ENCODE measurements at places on chromosomes 5 and 9.

- DNase-seq: no peak
Observed at GRCh38 chr9:99004115-99004514, 60.4 kb downstream of the COL15A1 start.

DNA sequence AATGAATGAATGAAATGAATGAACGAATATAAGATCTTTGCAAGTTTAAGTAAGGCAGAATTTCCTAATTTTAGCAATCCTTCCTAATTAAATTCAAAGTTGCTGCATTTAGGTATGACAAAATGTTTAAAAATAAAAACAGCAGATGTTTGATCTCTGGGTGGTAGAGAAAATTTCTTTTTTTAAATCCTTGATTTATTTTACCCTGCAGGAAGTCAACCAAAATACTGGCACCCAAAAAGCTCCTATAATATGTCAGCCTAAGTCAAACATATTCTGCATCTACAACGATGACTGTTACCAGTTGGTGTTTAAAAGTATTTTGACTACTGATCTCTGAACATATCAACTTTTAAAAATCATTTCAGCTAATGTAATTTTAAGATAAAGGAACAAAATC lies 58.4 kb downstream of the TTC39B start:
- DNase-seq: no peak

- DNase-seq: peak; percentile 43
Observed at GRCh38 chr5:21613971-21614488, 1239.1 kb downstream of the CDH12 start.

- no peak for DNase-seq
Observed at GRCh38 chr5:40560474-40561110, 119.1 kb upstream of the PTGER4 start.

DNA sequence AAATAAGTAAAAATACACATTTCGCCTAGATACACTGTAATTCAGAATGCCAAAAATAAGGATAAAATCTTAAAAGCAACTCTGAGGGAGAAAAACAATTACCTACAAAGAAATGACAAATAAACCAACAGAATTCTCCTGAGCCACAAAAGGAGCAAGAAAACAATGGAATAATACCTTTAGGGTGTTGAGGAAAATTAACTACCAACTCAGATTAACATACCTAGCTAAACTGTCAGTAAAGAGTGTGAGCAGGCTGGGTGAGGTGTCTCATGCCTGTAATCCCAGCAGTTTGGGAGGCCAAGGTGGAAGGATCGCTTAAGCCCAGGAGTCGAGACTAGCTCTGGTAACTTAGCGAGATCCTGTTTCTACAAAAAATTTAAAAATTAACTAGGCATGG lies 81.5 kb downstream of the C9orf50 start:
- no peak for DNase-seq

DNA sequence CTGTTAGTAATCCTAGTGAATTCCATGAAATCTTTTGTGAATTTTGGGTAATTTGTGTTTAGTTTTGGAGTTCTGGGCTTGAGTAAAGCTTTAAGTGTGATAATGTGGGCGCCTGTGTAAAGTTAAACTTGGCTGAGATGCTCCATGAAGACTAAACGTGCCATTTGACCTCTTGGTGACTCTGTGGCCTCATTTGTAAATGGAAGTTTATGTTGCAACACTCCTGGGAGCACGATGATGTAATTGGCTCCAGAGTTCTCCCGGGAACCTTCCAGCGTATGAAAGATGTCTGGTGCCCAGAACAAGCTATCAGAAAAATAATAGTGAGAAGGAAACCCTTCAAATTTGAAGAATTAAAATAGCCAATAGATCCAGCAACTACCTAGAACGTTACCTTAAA lies 981.2 kb downstream of the TLE4 start:
- no peak for DNase-seq

GRCh38 chr5:51225789-51226742 lies 157.2 kb upstream of the ISL1 start:
- DNase-seq: peak; percentile 52

GRCh38 chr5:9401786-9402472 lies 143.9 kb downstream of the SEMA5A start:
- no peak for DNase-seq

DNA sequence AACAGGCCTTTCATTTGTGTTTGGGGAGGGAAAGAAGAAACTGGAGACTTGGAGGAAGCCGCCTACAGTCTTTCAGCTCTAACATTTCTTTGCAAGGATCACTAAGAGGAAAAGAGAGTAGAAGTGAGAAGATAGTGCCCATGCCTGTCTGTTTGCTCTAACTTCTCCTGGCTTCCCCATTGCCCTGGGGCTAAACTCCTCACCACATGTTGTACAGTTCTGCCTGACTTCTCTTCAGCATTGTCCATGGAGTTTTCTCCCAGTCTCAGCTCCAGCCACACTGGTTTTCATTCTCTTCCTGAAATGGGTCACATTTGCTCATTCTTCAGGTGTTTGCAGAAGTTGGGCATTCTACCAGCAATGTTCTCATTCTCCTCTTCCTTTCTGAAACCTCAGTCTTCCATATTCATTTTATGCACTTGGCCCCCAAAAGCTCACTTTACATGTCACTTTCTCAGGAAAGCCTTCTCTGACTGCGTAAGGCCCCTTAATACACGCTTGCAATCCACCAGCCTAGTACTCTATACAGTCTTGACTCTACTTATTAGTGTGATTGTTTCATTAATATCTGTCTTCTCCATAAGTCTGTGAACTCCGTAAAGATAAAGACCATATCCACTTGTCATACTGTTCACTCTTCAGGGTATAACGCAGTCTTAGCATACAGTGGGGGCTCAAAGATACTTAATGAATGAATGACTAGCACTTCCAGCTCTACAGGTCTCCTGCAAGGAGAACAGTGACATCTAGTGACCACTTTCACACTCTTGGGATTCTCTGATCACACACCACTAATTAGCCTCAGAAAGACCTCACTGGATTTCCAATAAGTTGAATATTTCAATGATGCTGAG lies 40.2 kb upstream of the TRIM32 start:
- DNase-seq: peak; percentile 65

DNA sequence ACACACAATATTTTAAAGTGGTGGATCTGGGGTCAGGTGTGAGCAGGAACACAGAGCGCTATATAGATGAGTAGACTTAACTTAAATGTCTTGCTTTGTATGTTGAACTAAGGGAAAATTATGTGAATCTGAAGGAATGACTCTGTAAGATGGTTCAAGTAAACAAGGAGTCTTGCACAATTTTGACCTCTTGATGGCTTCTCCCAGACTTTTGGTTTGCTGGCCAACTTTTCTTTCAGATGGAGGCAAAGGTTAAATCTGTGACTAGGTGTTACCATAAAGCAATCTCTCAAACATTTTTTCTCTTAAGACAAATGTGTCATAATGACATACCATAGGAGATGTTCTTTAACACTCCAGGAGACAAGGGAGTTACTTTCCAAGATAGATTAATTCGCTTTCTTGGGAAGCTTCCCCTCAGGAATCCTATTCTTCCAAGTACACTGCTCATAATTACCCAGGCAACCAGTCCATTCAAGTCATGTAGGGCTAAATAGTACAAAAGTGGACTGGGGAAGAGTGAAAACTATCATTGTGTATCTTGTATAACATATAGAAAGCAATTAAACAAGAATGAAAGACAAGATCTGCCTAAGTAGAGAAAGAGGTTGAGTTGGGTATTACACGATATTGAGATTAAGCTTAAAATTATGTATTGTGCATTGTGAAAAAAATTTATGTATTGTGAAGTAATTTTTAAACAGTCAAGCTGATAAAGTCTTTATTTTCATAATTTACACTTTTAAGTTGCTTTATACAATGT lies 60.3 kb upstream of the SLC27A6 start:
- peak; percentile 6 for DNase-seq

DNA sequence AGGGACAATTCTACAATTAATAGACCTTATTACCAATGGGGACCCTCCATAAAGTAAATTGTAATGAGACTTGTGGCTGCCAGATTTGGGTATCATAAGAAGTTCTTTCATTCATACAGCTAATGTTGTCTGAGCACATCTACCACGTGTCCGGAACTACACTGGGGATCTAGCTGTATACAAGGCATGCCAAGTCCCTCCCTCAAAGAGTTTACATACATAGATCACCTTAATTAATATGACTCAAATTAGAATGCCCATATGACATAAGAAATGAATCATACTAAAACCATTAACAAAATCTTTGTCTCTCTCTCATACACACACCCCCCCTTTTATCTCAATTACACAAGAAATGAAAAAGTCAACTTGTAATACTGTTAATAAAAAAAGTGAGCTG lies 18.0 kb upstream of the NR4A3 start:
- DNase-seq: no peak

- no peak for DNase-seq
Observed at GRCh38 chr9:33244137-33244784, 4.3 kb downstream of the SPINK4 start.

GRCh38 chr5:136382071-136382470 lies 16.7 kb upstream of the TRPC7 start:
- peak; percentile 10 for DNase-seq

GRCh38 chr5:159864885-159865691 lies 51.2 kb upstream of the ADRA1B start:
- no peak for DNase-seq

GRCh38 chr5:90399251-90399650 lies 10.3 kb downstream of the CETN3 start:
- no peak for DNase-seq

DNA sequence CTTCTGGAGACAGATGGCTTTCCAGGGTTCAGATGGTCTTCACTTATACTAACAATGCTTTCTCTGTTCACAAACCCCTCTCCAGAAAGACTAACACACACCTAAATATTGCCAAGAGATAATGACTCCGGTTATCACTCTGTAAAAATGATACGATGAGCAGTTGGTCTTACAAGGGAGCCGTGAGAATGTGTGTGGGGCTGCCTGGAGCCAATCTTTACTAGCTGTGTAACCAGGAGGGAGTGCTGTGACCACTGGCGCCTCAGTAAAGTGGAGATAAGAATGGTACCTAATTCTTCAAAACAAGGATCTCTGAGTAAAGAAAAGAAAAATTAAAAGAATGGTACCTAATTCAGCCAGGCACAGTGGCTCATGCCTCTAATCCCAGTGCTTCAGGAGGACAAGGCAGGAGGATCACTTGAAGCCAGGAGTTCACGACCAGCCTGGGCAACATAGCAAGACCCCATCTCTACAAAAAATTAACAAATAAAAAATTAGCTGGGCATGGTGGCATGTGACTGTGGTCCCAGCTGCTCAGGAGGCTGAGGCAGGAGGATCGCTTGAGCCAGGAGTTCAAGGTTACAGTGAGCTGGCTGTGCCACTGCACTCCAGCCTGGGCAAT lies 39.9 kb upstream of the IL17B start:
- DNase-seq: no peak

- no peak for DNase-seq
Observed at GRCh38 chr9:104895572-104895971, 32.4 kb downstream of the ABCA1 start.

DNA sequence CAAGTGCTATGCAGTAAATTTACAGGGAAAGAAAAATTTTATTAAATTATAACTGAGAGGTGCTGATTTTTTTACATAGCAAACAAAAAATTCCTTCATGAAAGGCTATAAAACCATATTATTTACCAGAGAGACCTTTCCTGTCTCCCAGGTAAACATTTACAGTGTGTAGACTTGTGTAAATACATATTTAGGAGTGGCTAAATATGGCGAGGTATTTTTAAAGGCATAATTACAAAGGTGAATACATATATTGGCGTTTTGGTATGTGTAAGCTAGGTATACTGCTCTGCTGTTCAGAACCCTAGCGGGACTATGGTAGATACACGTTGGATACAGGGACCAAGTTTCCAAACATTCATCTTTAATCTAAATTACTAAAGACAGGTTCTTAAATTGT lies 170.6 kb upstream of the MEF2C start:
- no peak for DNase-seq

DNA sequence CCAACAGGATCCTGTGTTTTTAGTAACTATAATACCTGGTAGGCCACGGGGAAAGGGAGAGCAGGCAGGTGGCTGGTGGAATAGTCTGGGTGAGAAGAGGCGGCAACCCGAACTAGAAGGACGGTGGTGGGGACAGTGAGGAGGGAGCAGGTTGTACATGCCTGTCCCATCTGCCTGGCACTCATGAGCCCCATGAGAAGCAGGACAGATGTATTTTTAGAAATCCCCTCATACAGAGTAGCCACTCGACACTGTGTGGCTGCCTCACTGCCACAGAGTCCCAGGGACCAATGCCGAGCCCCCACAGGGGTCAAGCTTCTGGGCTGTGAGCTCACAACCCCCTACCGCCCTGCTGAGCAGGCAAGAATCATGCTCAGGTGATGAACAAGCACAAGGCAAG lies 136.6 kb downstream of the SEC61B start:
- no peak for DNase-seq

GRCh38 chr9:37221489-37222106 lies 101.2 kb downstream of the ZCCHC7 start:
- DNase-seq: no peak
